ENCODE measurements at places on chromosomes 3 and 15.

DNA sequence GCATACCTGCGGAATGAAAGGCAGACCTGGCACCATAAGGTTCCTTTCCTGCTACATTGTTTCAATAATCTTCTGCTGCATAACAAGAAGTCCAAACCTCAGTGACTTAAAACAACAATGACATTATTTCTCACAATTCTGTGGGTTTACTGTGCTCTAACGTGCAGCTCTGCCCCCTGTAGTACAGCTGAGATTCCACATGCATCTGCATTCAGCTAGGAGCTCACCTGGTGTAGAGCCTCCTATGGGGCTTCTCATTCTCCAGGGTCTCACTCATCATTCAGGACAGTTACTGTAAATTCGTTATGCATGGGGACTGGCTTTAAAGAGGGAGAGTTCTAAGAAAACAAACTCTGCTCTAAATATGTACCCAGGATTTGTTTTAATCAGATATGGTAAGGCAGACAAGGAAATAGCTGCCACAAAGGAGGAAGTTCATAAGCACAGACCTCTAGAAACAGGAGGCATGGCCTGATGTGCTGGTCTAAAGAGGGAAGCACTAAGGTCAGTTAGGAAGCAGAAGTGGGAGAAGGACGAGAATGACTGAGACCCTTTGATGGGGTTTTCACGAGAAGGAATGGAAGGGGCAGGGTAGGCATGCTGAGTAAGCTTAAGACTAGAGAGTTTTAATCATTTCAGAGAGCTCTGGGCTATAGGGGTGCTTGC lies 347.0 kb downstream of the NEK10 start:
- DNase-seq, result no peak

DNA sequence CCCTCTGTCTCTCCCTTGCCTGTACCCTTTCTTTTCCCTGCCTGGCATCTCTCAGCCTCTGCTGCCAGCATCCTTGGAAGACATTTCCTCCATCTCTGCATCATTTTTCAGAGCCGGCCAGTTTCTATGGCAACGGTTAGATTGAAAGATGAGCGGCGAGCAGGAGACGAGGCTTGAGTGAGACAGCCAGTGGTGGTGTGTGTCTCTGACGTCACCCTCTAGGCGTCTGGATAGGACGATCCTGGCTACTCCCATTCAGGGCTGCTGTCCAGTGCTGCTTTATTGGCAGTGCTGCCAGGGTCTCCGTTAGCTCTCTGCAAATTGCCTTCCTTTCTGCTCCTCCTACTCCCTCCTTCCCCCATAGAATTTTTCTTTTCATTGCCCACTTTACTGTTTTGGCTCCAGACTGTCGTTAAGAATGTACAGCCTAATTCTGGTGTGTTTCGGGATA lies 57.9 kb downstream of the TRAK1 start:
- DNase-seq, result peak; percentile 95

- DNase-seq, result peak; percentile 66
Observed at GRCh38 chr3:154060238-154061000, 60.8 kb upstream of the ARHGEF26 start.

GRCh38 chr3:133572158-133573053 lies 1.1 kb upstream of the CDV3 start:
- DNase-seq, result no peak

- no peak for DNase-seq
Observed at GRCh38 chr3:52034212-52034611, 22.2 kb downstream of the DUSP7 start.

All from eye (tissue), 1 donor.